ENCODE measurements at places on chromosomes 4 and X.

GRCh38 chrX:6708041-6708440, 173.1 kb upstream of the VCX3A start:
- DNase-seq, result no peak

DNA sequence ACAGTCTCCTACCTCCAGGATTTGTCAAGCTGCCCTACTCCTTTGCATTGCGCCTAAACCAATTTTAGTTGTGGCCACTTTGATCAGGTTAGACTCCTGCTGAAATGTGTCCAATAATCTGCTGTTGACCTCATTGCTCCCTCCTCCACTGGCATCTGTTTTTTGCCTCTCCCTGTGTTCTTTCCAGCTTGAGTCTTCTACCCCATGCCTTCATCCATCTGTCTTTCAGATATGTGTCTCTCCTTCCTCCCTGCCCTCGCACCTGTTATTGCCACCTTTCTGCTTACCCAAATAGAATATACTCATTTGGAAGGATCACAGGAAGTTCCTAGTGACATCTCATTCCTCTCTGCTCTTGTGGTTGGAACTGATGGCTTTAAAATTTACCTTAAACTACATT, 366.6 kb upstream of the CLNK start:
- no peak for DNase-seq

DNA sequence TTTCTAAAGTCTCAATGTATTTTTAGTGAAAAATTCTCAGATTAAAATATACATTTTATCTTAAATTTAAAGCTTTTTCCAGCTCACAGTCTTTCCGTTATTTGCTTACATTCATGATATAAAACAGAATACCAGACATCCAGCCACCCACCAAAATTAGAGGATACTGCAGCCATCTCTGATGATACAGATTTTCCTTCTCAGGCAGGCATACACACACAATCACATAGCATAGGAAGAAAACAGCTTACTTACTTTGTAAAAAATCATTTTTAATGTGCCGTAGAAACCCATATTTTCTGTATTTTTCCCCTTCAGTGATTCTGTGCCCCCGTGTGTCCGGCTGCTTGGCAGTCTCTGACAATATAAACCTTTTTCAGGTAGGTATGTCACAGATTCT, 183.7 kb downstream of the FBXW7 start:
- no peak for DNase-seq

DNA sequence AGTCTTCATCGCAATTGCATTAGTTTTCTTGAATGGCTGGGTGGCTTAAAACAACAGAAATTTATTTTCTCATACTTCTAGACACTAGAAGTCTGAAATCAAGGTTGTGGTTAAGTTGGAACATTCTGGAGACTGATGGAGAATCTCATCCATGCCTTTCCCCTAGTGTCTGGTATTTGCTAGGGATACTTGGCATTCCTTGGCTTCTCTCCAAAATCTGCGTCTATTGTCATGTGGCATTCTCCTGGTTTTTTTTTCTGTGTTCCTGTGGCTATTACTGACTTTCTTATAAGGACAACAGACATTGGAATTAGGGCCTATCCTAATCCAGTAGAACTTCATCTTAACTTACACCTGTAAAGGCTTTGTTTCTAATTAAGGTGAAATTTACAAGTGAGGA, 272.8 kb upstream of the EPHA5 start:
- no peak for DNase-seq

GRCh38 chr4:76939184-76939583, 10.4 kb upstream of the SEPTIN11 start:
- DNase-seq, result no peak

GRCh38 chr4:103050736-103051436, 25.7 kb downstream of the SLC9B2 start:
- DNase-seq, result no peak

DNA sequence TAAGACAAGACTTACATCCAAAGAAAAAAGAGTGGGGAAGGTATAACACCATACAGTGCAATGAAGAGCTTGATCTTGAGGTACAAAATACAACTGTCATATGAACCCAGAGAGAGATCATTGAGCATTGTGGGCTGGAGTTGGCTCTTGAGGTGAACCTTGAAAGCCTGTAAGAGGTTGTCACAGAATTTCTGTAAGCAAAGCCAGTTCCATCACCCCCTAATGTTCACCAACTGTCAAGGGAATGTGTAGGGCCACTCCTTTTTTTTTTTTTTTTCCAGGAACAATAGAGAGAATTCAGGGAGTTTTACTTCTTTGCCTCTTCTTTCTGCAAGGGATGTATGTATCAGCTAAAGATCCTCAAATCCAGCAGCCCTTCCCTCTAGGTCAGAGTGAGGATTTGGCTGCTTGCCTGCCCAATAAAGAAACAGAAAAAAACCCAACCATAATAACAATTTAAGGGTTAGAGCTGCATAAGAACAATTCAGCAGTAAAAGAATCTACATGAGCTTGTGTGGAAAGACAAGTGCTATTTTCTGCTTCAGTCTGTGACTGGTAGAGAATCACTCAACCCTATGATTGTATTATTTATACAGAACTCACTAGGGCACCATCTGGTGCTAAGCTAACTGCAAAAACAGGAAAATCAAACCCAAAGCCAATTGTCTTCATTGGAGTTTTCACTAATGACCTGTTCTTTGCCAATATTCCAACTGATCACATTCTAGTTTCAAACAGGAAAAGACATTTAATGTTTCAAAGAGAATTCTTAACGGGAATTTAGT, 217.5 kb upstream of the TEX13C start:
- no peak for DNase-seq

DNA sequence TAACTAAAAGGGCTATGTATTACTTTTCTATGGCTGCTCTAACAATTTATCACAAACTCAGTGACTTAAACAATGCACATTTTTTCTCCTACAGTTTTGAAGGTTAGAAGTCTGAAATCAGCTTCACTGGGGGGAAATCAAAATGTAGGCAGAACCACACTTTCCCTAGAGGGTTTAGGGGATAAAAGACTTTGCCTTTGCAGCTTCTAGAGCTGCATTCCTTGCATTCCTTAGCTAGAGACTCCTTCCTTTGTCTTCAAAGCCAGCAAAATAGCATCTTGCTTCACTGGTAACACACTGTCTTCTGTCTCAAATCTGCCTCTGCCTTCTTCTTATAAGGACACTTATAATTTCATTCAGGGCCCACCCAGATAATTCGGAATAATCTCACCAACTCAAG, 152.4 kb upstream of the SPIN4 start:
- DNase-seq, result no peak

DNA sequence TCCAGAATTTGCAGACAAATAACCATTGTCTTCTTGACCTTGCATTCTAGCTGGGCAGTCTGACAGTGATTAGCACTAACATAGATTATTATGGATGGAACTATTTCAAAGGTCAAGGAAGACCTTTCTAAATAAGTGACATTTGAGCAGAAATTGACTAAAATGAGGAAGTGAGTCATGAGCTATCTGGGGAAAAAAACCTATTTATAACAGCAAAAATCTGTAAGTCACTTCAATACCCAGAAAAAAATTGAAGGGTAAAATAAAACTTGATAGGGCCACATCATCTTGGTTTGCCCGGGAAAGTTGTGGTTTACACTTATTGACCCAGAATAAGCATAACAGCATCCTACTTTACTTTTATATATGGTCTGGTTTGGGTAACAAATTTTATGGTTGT, 414.6 kb upstream of the HS3ST1 start:
- DNase-seq, result no peak

DNA sequence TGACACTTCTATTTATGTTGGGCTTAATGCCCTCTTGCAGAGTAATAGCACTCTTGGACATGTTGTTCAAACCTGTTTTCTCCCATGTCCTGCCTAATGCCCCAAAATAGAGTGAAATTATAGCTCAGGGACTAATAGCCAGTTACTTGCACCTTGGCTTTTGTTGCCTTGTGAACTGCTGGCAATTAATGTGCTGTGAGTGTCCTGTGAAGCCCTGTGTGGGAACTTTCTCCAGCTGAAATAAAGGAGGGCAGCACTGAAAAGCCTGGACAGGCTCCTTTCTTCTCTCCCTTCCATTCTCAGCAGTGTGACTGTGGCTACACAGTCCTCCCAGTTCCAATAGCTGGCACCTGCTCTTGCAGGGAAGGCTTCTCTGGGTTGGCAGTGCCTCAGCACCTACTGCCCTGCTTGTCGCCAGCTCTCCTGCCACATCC, 72.4 kb downstream of the DCLK2 start:
- DNase-seq, result no peak

DNA sequence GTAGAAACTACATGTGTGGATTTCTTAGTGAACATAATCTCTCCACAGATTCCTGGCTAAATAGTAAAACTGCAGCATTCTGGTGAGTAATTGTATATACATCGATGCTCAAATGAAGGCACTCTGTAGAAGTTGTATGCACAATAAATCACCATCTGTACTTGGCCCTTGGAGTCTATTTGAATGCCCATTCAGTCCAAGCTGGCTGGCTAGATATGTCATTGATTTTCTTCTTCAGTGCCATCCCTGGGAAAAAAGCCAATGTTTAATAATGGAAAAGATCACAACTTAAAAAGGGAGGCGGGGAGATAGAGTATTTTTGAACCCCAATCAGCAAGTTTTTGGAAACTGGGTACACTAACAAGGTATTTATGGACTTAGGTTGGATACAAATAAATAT, 381.0 kb upstream of the TEX13C start:
- DNase-seq, result no peak

- no peak for DNase-seq
Measured at GRCh38 chr4:1337376-1337831, 9.6 kb upstream of the UVSSA start.

GRCh38 chr4:73453701-73454005, 17.6 kb downstream of the AFP start:
- no peak for DNase-seq

DNA sequence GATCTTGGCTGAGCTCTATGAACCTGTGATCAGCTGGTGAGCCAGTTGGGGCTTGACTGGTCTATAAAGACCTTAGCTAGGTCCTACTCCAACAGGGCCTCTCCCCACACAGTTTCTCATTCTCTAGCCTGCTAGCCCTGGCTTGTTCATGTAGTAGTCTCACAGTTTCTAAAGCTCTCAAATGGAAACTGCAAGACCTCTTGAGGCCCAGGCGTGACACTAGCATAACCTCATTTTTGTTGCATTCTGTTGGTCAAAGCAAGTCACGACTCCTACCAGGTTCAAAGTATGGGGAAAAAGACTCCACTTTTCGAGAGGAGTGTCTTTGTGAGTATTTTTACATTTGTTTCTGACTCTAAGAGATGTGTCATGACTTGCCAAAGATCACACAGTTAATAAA, 50.9 kb downstream of the CEP44 start:
- DNase-seq, result no peak

DNA sequence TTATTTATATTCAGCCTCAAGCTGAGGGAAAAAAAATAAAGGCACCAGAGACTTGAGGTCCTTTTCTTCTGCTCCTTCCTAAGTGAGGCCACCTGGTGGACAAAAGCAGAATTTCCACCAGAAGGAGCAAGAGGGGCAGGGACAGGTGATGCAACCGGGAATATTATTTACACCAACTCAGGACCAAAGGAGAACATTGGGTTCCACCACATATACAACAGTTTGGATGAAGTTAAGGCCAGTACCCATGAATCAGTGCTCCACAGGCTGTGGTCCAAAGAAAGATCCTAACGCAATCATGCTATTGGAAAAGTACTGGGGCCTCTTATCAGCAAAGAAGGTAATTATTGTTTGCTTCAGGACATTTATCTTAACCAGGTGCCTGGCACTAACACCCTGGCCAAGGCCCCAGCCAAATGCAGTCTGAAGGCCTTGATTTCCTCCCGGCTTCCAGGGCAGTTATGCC, 57.4 kb downstream of the TSC22D3 start:
- DNase-seq, result no peak

DNA sequence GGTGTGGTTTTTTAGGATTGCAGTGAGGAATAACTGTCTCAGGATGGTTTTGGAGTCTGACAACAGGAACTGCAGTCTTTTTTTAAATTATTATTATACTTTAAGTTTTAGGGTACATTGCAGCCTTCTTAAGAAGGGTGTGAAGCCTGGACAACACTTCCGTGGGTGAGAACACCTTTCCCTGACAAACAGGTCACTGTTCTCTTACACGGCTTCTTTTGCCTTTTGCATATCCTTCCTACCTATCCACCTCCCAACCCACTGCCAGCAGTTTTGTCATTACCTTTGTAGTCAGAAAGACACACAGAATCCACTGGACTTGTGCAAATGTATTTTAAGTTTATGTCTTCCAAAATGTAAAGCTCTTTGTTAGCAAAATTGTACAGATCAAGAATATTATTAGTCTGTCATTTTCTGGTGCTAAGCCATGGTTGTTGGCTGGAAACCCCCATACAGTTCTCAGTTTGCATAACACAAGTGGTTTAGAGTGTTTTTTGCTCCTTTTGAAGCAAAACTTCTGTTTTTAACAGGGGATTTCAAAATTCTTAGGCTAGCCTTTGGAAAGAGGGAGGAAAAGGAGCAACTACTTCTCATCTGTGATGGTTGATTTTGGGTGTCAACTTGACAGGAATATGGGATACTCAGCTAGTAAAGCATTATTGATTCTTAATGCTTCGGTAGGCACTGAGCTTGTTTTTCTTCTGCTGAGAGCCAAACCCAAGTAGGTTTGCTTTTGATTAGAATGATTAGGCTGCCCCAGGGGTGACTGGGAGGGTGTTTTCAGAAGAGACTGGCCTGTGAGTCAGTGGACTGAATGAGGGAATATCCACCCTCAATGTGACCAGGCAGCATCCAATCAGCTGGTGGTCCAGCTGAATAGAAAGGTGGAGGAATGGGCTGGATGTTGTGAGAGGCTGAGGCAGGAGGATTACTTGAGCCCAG, 29.4 kb upstream of the KLHL2 start:
- DNase-seq, result no peak

GRCh38 chr4:4637710-4638109, 95.9 kb upstream of the STX18 start:
- no peak for DNase-seq

GRCh38 chr4:8427262-8427661, 13.3 kb downstream of the ACOX3 start:
- no peak for DNase-seq

DNA sequence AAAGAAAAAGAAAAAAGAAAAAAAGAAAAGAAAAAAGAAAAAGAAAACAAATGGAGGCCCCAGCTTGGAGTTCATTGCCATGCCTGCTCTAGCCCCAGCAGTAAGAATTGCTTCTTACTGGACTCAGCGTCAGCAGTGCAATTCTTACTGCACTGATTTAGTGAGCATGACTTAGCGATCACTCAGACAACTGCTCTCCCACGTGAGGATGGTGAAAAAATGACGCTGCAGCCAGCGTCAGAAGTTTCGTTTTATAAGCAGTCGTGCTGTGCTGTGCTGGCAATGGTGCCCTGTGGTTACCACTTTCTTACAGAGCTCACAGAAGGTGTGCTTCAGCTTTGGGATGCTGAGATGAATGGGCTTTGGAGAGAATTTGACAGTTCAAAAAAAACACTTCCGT, 68.3 kb upstream of the DDX3X start:
- peak; percentile 24 for DNase-seq

DNA sequence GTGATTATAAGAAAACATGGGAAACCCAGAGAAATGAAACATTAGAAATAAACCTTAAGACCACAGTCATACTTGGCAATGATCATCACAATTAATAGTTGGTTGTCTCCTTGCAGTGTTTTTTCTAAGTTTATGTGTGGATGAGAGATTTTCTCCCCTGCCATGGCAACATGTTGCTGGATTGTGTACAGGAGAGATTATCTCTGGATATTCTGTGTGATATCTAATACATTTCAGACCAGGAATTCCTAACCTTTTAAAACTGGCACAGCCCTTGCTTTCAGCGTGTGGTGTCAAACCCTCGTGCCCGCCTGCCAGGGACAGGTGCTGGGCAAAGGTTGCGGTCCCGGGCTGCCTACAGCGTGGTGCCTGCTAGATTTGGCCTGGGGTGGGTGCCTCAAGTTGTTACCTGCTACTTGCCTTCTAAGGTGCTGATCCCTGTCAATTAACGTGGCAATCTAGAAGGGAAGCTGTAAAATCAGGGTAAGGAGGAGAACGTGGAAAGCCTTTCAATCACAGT, 100.5 kb downstream of the TMEM131L start:
- DNase-seq, result no peak

Data from posterior cingulate gyrus (tissue), 11 donors.